PC-9 (cell line): ENCODE measurements at places on chromosomes 5 and 9. TPM values are rescaled to one million over a fixed set of nuclear protein-coding genes. Genes with fewer than 3 reads are reported as not detected.

DNA sequence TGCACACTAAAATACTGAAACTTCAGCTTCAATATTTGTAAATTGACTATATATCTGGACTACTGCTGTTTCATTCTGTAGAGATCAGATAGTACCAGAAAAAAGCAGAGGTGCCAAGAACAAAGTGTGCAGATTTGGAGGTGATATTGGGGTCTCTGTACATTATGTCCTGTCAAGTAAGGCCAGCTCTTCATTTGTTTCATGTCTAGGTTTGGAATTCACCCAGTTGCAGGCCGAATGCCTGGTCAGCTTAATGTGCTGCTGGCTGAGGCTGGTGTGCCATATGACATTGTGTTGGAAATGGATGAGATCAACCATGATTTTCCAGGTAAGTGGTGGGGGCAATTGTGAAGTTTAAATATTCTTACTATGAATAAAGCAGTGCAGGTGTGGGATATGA, 96.9 kb downstream of the NNT start:
- no peaks in the 10 kb centered on the region for H3K36me3 ChIP-seq
- H3K4me1 ChIP-seq: no peaks in the 10 kb centered on the region
- no peak overlapping the region for H3K4me3 ChIP-seq
- H3K27ac ChIP-seq: no peak overlapping the region

GRCh38 chr5:26104175-26104574, 934.2 kb downstream of the CDH9 start:
- no peak for DNase-seq
- no peak overlapping the region for H3K4me3 ChIP-seq
- H3K36me3 ChIP-seq: no peaks in the 10 kb centered on the region
- no peaks in the 10 kb centered on the region for H3K27me3 ChIP-seq

- H3K36me3 ChIP-seq: no peaks in the 10 kb centered on the region
- H3K4me1 ChIP-seq: no peaks in the 10 kb centered on the region
- DNase-seq: no peak
- H3K27ac ChIP-seq: no peak overlapping the region
- H3K27me3 ChIP-seq: peaks cover 17% of the 10 kb centered on the region; the same call in 1 of the 2 replicates
- no peak overlapping the region for H3K4me3 ChIP-seq
These were observed 405.8 kb upstream of the TLE4 start for GRCh38 chr9:79166005-79166404.

DNA sequence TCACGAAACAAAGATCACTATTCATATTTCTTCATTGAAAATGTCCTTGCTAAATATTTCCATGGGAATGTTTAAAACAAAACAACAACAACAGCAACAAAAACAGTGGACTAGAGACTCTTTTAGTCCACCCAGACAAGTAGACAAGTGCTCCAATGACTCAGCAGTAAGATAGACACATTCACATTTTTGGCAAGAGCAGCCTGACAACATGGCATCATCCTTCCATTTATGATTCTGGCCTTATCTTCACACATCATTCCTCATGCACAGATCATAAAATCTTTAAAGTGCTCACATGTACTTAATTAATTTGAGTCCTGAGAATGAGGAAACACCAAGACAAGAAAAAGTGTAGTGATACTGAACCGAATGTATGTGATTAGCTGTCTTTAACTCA, 132.6 kb upstream of the PDE4D start:
- no peak overlapping the region for H3K27ac ChIP-seq
- no peak for DNase-seq
- no peak overlapping the region for H3K4me3 ChIP-seq
- H3K4me1 ChIP-seq: no peaks in the 10 kb centered on the region
- no peaks in the 10 kb centered on the region for H3K36me3 ChIP-seq
- no peaks in the 10 kb centered on the region for H3K27me3 ChIP-seq

DNA sequence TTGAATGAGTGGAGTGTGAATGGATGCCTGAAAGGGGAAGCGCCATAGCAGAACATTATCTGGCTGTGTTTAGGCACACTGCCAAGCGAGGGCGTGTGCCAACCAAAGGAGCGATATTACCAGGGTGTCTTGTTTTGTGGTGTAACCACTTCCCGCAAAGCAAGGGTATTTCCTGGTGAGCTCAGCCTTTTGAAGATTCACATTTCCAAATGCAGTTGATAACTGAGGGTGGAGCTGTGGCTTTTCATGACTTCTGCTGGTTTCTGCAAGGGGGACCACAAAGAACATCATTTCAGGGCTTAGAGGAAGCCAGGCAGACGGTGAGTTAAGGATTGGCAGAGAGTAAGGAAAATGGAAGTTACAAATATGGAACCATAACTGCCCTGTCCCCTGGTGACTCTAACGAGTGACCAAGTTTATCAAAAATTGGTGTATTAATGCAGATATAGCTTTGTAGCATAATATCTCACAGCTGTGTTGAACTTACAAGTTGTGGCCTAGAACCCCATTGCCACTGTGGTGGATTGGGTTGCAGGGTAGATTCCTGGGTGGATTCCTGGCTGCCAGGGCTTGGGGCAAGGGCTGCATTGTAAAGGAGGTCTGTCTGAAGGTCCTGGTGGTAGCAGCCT, 71.4 kb downstream of the RALGPS1 start:
- peak; percentile 92 for DNase-seq
- H3K27ac ChIP-seq: peak overlapping the region; percentile 87
- no peaks in the 10 kb centered on the region for H3K27me3 ChIP-seq
- peak overlapping the region; percentile 10; the same call in 1 of the 2 replicates for H3K4me3 ChIP-seq

- no peak for DNase-seq
- no peaks in the 10 kb centered on the region for H3K36me3 ChIP-seq
- H3K27ac ChIP-seq: no peak overlapping the region
- no peak overlapping the region for H3K4me3 ChIP-seq
- no peaks in the 10 kb centered on the region for H3K4me1 ChIP-seq
These were observed 4.1 kb downstream of the CCDC69 start for GRCh38 chr5:151219789-151220188.

- H3K36me3 ChIP-seq: no peaks in the 10 kb centered on the region
- H3K4me3 ChIP-seq: no peak overlapping the region
These were observed 144.1 kb downstream of the MAT2B start for GRCh38 chr5:163649514-163649913.

GRCh38 chr9:126678989-126679388, 65.3 kb downstream of the LMX1B start:
- DNase-seq: no peak
- no peaks in the 10 kb centered on the region for H3K36me3 ChIP-seq
- H3K27ac ChIP-seq: no peak overlapping the region
- peaks cover 52% of the 10 kb centered on the region for H3K27me3 ChIP-seq
- H3K4me1 ChIP-seq: no peaks in the 10 kb centered on the region

Gene UBE2QL1
- total RNA-seq: not detected in 2 replicates

Gene PCDHGB6
- not detected in 2 replicates for total RNA-seq

Gene SPINK5
- total RNA-seq: 0.13 TPM in 1 of 2 replicates, not detected in the other

Gene DDX31
- 19.2 and 21.5 TPM in 2 replicates for total RNA-seq
